ENCODE measurements at places on chromosomes 5 and 9. TPM values are rescaled to one million over a fixed set of nuclear protein-coding genes. Genes with fewer than 3 reads are reported as not detected.
A peak's percentile ranks its signal among the peaks of the same experiment; 100 is the strongest.

GRCh38 chr5:107875833-107876232, 205.1 kb upstream of the EFNA5 start:
- H3K4me3 ChIP-seq, result peak overlapping the region; percentile 56
- H3K27me3 ChIP-seq, result no peaks in the 10 kb centered on the region
- DNase-seq, result peak; percentile 15
- H3K36me3 ChIP-seq, result peaks cover 2% of the 10 kb centered on the region

GRCh38 chr9:36416890-36417289, 16.8 kb upstream of the RNF38 start:
- no peak overlapping the region for H3K27ac ChIP-seq
- no peak overlapping the region for H3K4me3 ChIP-seq
- peaks cover 11% of the 10 kb centered on the region for H3K36me3 ChIP-seq
- DNase-seq, result no peak
- H3K27me3 ChIP-seq, result no peaks in the 10 kb centered on the region

- no peaks in the 10 kb centered on the region for H3K27me3 ChIP-seq
- H3K27ac ChIP-seq, result no peak overlapping the region
- H3K4me1 ChIP-seq, result no peaks in the 10 kb centered on the region
- peak; percentile 61 for DNase-seq
Observed at GRCh38 chr5:83711982-83712601, 8.6 kb downstream of the HAPLN1 start.

DNA sequence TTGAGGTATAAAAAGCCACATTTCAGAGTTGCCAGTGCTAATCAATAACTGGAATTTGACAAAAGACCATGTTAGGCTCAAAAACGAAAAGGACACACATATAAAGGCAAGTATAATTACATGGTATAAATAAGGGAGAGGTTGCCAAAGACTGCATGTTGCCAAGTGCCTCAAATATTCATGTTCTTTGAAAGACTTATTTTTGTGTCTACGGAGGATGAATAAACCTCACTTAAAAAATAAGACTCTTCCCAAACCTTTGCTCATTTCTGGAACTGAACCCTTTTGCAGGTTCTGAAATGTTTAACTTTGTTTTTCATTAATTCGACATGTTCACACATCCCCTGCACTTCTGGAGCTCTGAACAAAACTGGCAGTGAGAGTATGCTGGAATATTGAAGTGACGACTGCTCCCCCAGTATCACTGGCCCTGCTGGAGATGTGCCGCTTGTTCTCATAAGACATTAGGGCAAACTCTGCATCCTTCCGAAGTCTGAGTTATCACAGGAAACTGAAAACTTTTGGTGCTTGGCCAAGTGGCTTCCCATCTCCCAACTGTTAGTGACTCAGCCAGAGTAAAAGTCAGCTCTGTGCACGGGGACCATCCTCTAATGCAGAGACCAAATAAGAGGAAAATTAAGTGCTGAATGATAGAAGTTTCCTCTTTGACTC, 336.8 kb downstream of the GLIS3 start:
- H3K36me3 ChIP-seq, result no peaks in the 10 kb centered on the region
- no peak overlapping the region for H3K4me3 ChIP-seq
- DNase-seq, result no peak
- H3K27ac ChIP-seq, result no peak overlapping the region

- H3K27ac ChIP-seq, result no peak overlapping the region
- no peak overlapping the region for H3K4me3 ChIP-seq
- no peak for DNase-seq
- H3K36me3 ChIP-seq, result peaks cover 34% of the 10 kb centered on the region
- no peaks in the 10 kb centered on the region for H3K4me1 ChIP-seq
Observed at GRCh38 chr5:14720236-14720923, 55.9 kb downstream of the OTULIN start.

DNA sequence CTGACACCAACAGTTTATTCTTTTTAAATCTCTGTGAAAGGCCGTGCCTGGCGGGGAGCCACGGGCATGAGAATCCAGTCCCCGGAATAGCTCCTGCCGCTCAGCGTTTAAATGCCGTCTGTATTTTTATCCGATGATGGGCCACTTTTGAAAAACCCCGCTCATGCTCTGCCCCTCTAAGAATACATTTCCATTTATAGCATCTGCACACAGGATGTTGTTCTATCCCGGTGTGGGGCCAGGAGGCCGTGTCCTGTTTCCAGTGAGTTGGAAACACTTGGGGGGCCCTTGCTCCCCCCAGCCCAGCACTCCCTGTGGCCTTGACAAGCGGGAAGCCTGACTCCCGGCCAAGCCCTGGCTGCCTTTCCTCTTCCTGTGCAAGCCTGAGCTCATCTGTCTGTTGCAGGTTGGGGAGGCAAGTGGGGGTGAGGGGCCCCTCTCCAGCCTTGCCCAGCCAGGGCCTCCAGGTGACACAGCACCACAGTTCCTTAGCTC, 39.0 kb downstream of the ERGIC1 start:
- peak overlapping the region; percentile 7 for H3K4me3 ChIP-seq
- no peaks in the 10 kb centered on the region for H3K36me3 ChIP-seq
- no peak for DNase-seq
- H3K27ac ChIP-seq, result no peak overlapping the region

DNA sequence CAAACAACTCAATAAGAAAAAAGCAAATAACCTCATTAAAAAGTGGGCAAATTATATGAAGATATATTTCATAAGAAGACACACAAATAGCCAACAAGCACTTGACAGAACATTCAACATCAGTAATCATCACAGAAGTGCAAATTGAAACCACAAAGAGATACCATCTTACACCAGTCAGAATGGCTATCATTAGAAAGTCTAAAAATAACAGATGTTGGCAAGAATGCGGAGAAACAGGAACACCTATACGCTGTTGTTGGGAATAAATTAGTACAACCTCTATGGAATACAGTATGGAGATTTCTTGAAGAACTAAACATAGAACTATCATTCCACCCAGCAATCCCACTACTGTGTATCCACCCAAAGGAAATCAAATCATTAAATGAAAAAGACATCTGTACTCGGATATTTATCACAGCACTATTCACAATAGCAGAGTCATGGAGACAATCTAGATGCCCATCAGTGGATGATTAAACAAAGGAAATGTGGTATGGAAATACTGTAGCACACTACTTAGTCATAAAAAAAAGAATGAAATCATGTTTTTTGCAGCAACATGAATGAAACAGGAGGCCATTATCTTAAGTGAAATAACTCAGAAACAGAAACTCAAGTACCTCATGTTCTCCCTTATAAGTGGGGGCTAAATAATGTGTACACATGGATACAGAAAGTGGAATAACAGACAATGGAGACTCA, 106.8 kb upstream of the FST start:
- H3K27me3 ChIP-seq, result no peaks in the 10 kb centered on the region
- H3K36me3 ChIP-seq, result no peaks in the 10 kb centered on the region
- H3K4me1 ChIP-seq, result no peaks in the 10 kb centered on the region
- H3K4me3 ChIP-seq, result no peak overlapping the region
- no peak overlapping the region for H3K27ac ChIP-seq

DNA sequence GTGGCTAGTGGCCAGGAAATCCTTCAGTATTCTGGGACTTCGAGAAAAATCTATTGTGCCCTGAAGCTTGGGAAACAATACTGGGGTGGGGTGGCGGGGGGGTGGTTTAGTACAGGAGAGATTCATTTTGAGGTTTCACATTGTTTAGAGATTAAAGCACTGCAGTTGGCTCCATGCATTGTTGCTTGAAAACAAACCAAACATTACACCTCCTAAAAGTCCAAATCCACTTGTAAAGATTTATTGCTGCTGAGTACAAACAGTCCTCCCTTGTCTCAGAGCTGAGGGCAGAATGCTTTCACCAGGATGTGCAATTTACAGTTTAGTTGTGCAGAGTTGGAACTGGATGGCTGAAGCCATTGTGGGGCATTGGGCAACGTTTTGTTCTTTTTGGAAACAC, 49.4 kb downstream of the GGTA1 start:
- H3K27ac ChIP-seq, result no peak overlapping the region
- no peak for DNase-seq
- H3K4me1 ChIP-seq, result peaks cover 9% of the 10 kb centered on the region
- H3K4me3 ChIP-seq, result no peak overlapping the region

DNA sequence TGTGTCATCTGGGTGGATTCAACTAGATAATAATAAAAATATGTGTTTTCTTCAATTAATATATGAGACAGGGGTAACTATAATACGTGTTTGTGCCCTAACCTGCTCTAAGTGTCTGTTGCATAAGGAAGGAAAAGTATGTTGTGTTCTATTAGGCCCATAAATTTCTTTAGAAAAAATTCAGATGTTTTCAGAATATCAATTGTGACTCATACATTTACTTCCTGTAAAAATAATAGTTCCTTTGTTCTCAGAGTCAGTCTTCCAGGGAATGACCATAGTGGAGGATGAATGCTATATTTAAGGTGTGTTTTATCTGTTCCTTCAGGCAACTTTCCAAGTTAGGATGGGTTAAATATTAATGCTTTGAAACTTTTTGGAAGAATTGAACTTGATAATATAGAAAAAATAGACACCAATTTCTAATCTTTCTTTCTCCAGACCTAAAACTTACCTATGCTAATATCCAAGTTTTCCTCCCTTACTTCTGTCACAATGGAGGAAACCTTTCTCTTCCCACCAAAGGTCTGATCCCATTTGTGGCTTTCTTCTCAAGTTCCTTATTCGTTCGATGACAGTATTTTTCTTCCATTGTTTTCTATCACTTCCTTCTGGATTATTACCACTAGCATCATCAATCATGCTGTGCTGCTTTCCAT, 49.9 kb downstream of the ISL1 start:
- H3K4me3 ChIP-seq, result no peak overlapping the region
- no peaks in the 10 kb centered on the region for H3K4me1 ChIP-seq
- no peaks in the 10 kb centered on the region for H3K36me3 ChIP-seq
- H3K27me3 ChIP-seq, result no peaks in the 10 kb centered on the region
- DNase-seq, result no peak

GRCh38 chr5:136087961-136088871, 44.4 kb upstream of the SMAD5 start:
- peak overlapping the region; percentile 65 for H3K27ac ChIP-seq
- no peak overlapping the region for H3K4me3 ChIP-seq
- no peaks in the 10 kb centered on the region for H3K27me3 ChIP-seq
- no peaks in the 10 kb centered on the region for H3K36me3 ChIP-seq
- DNase-seq, result no peak

- DNase-seq, result peak; percentile 15
- no peak overlapping the region for H3K27ac ChIP-seq
- H3K36me3 ChIP-seq, result no peaks in the 10 kb centered on the region
- peaks cover 13% of the 10 kb centered on the region for H3K4me1 ChIP-seq
Observed at GRCh38 chr9:98380065-98380681, 124.7 kb upstream of the TBC1D2 start.

DNA sequence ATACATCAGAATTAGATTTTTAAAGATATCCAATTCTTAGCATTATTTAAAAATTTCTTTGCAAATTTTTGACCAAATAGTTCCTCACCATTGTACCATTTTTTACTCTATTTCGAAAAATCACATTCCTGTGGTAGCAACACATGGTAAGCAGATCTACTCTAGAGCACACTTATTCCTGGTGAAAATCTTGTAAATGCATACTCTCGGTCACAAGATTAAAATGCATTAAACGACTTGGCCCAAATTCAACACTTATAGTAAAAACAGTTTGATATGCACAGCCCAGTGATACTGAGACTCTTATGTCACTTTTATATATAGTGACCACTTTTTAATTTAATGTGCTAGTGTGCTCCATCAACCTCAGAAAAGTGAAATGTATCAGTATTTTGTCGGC, 208.8 kb upstream of the TARS1 start:
- peaks cover 3% of the 10 kb centered on the region for H3K36me3 ChIP-seq
- no peak for DNase-seq

GRCh38 chr9:7363777-7364477, 435.7 kb downstream of the DMAC1 start:
- no peak for DNase-seq
- H3K36me3 ChIP-seq, result no peaks in the 10 kb centered on the region
- H3K4me3 ChIP-seq, result no peak overlapping the region
- no peaks in the 10 kb centered on the region for H3K27me3 ChIP-seq
- H3K27ac ChIP-seq, result no peak overlapping the region
- peaks cover 11% of the 10 kb centered on the region for H3K4me1 ChIP-seq

DNA sequence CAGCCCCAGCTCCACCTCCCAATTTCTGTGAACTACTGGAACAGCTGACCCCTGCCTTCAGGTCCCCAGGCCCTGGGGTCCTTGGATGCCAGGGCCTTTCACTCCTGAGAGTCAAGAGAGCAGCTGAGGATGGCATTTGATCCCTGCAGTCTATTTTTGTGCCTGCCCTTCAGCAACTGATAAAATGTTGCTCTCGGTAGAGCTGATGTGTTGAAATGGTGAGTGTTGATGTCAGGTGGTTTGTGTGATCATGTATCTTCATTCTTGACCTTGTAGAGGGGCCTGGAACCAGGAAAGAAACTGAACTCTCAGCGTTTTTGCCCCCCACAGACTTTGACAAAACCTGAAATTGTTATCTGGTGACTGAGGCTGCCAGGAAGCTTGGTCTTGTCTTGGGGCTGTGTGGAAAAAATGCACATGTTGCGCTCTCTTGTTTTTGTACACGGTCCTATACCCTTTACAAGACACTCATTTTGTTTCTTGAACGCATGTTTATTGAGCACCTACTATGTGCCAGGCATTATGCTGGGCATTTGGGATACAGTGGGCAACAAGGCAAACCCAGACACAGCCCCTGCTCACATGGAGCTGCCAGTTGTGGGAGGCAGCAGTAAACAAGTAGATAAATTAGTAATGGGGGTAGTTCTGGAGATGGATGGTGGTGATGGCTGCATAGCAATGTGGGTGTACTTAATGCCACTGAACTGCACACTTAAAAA, 78.3 kb downstream of the PPARGC1B start:
- H3K27ac ChIP-seq, result no peak overlapping the region
- no peaks in the 10 kb centered on the region for H3K27me3 ChIP-seq
- H3K4me3 ChIP-seq, result no peak overlapping the region
- no peaks in the 10 kb centered on the region for H3K36me3 ChIP-seq
- H3K4me1 ChIP-seq, result no peaks in the 10 kb centered on the region
- no peak for DNase-seq

DNA sequence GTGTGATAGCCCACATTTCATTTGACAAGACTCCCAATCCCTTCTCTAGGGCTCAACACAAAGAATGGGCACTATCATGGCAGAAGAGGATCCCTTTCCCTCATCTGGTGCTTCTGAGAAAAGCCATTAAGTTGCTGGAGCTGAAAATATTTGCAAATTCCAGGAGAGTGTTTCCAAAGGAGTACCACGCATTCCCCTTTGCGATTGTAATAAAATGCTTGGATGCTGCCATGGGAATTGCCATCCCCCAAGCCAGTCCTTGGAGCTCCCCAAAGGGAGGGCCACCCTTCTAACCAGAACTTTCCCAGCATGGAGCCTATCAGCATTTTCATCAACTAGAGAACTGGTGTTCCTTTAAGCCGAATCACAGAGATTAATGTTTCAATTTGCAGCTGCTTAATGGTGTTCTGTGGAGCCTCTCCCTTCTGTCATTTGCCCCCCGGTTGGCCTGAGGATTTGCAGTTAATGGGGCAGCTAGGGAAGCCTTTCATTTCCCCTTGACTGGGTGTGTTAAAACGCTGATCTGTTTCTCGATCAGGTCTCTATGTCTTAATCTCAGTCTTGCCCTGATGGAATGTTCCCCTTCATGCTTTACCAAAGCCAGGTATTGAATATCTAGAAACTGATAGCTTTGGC, 133.0 kb downstream of the ENC1 start:
- DNase-seq, result no peak
- H3K4me3 ChIP-seq, result no peak overlapping the region
- no peak overlapping the region for H3K27ac ChIP-seq

GRCh38 chr5:98474216-98474615, 299.2 kb upstream of the RGMB start:
- peaks cover 7% of the 10 kb centered on the region for H3K4me1 ChIP-seq
- H3K27ac ChIP-seq, result peak overlapping the region; percentile 29
- H3K36me3 ChIP-seq, result peaks cover 6% of the 10 kb centered on the region
- no peaks in the 10 kb centered on the region for H3K27me3 ChIP-seq

Gene MEIKIN
- not detected for total RNA-seq

Gene ANKRD31
- total RNA-seq, result 0.39 TPM

Gene RNF208
- 10.1 TPM for total RNA-seq

Measured in neural crest cell (in vitro differentiated cells).